ENCODE measurements at places on chromosomes 5 and 9. TPM values are rescaled to one million over a fixed set of nuclear protein-coding genes. Genes with fewer than 3 reads are reported as not detected.

EGFL7 gene
- polyA plus RNA-seq, result 59.3 TPM

ECM2 gene
- polyA plus RNA-seq, result 17.4 TPM

SYNPO gene
- polyA plus RNA-seq, result 24.3 TPM

ARL14EPL gene
- polyA plus RNA-seq, result not detected

PCDHB10 gene
- 3.6 TPM for polyA plus RNA-seq

ELOVL7 gene
- 0.34 TPM for polyA plus RNA-seq

ANGPTL2 gene
- polyA plus RNA-seq, result 84.6 TPM

MTX3 gene
- 18.5 TPM for polyA plus RNA-seq

PCDHGA7 gene
- 1.9 TPM for polyA plus RNA-seq

SPOCK1 gene
- polyA plus RNA-seq, result 7.4 TPM

SLC6A7 gene
- 0.17 TPM for polyA plus RNA-seq

OR1Q1 gene
- not detected for polyA plus RNA-seq

PCDHGB2 gene
- 2.4 TPM for polyA plus RNA-seq

IFNK gene
- polyA plus RNA-seq, result not detected

PCDHGB1 gene
- polyA plus RNA-seq, result 0.40 TPM

SPINK1 gene
- not detected for polyA plus RNA-seq

CBY3 gene
- polyA plus RNA-seq, result 0.62 TPM

CTSV gene
- polyA plus RNA-seq, result 0.63 TPM

KIAA1958 gene
- 4.1 TPM for polyA plus RNA-seq

GRM6 gene
- 1.0 TPM for polyA plus RNA-seq

SLC46A2 gene
- polyA plus RNA-seq, result 0.24 TPM

FOXD1 gene
- 1.0 TPM for polyA plus RNA-seq

PFN3 gene
- not detected for polyA plus RNA-seq

WNT8A gene
- not detected for polyA plus RNA-seq

TGFBI gene
- 196 TPM for polyA plus RNA-seq

SMIM32 gene
- polyA plus RNA-seq, result not detected

DBH gene
- 0.73 TPM for polyA plus RNA-seq

FIBCD1 gene
- polyA plus RNA-seq, result not detected

TAF1L gene
- not detected for polyA plus RNA-seq

UAP1L1 gene
- 2.9 TPM for polyA plus RNA-seq

NRG2 gene
- 0.79 TPM for polyA plus RNA-seq

ZNF484 gene
- polyA plus RNA-seq, result 4.9 TPM

SPINK13 gene
- polyA plus RNA-seq, result not detected

CKMT2 gene
- polyA plus RNA-seq, result 40.2 TPM

IL7R gene
- 1.7 TPM for polyA plus RNA-seq

HSPB3 gene
- 125 TPM for polyA plus RNA-seq

CPEB4 gene
- polyA plus RNA-seq, result 25.7 TPM

TBC1D9B gene
- 56.0 TPM for polyA plus RNA-seq

TMEM252 gene
- polyA plus RNA-seq, result 1.9 TPM

NEUROG1 gene
- not detected for polyA plus RNA-seq

PCDHB2 gene
- 4.4 TPM for polyA plus RNA-seq

SPINK6 gene
- not detected for polyA plus RNA-seq

ELP1 gene
- 34.1 TPM for polyA plus RNA-seq

PDE8B gene
- polyA plus RNA-seq, result 3.5 TPM

ANKRD31 gene
- polyA plus RNA-seq, result 0.22 TPM

F2RL1 gene
- polyA plus RNA-seq, result 0.34 TPM

FGF1 gene
- polyA plus RNA-seq, result 5.9 TPM

TNC gene
- polyA plus RNA-seq, result 39.3 TPM

NFIB gene
- 94.8 TPM for polyA plus RNA-seq

EMB gene
- polyA plus RNA-seq, result 11.0 TPM

Data from muscle of back (tissue), 13 donors.